Aortic smooth muscle cell (primary cell): ENCODE measurements at places on chromosomes 11 and 22. TPM values are rescaled to one million over a fixed set of nuclear protein-coding genes. Genes with fewer than 3 reads are reported as not detected.

CRYBA4 gene
- not detected in 2 replicates for total RNA-seq

DDI1 gene
- total RNA-seq: not detected in 2 replicates

NARS2 gene
- total RNA-seq: 9.0 and 9.8 TPM in 2 replicates

TRPT1 gene
- 32.1 and 36.1 TPM in 2 replicates for total RNA-seq

RIMBP3C gene
- 0.19 and 0.53 TPM in 2 replicates for total RNA-seq
